Chondrocyte (in vitro differentiated cells): ENCODE measurements at places on chromosomes 12 and 14. TPM values are rescaled to one million over a fixed set of nuclear protein-coding genes. Genes with fewer than 3 reads are reported as not detected.

GRCh38 chr12:58309806-58310205 is 368.4 kb downstream of the ATP23 start:
- DNase-seq, result no peak

PTGER2 gene
- 1.7 to 3.8 TPM (median 2.5 TPM) in 3 replicates for total RNA-seq

IAPP gene
- not detected in 3 replicates for total RNA-seq

SIX4 gene
- 26.0 to 44.9 TPM (median 26.2 TPM) in 3 replicates for total RNA-seq

DNA sequence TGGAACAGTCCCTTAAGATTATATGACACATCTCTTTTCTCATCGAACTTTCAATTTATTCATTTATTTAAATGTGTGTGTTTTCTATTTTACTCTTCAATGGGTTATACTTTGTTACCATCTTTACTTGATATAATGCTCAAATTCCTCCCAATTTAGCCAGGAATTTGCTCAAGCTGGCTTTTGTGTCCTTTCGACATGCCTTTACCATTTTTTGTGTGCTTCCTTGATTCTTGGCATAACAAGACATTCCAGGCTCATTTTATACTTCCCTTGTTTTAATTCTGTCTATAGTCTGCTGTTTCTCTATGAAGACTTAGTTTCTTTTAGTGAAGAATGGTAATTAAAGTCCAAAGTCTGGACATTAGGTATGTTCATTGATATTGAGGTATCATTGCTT is 315.8 kb downstream of the AEBP2 start:
- no peak for DNase-seq
